ENCODE measurements at places on chromosomes 11 and 22. TPM values are rescaled to one million over a fixed set of nuclear protein-coding genes. Genes with fewer than 3 reads are reported as not detected.

GRCh38 chr22:49769691-49770546 is 57.8 kb downstream of the BRD1 start:
- DNase-seq, result no peak

Gene ADORA2A
- 3.7 TPM for total RNA-seq

DNA sequence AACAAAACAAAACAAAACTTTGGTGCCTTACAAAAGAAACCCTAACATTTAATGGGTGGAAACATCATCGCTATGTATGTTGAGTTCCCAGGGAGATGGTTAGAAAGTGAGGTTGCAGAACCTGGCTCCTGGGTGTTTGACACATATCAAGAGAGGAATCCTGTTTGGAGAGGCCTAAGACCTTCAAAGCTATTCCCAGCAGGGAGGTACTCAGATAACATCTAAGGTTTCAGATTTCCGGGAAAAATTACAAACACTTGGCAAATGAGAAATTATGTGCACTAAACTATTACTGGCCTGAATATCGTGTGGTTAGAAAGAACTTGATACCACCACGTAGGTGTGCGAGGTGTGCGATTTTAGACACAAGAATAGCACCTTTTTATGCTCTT is 18.5 kb downstream of the TRIM5 start:
- DNase-seq, result no peak

DNA sequence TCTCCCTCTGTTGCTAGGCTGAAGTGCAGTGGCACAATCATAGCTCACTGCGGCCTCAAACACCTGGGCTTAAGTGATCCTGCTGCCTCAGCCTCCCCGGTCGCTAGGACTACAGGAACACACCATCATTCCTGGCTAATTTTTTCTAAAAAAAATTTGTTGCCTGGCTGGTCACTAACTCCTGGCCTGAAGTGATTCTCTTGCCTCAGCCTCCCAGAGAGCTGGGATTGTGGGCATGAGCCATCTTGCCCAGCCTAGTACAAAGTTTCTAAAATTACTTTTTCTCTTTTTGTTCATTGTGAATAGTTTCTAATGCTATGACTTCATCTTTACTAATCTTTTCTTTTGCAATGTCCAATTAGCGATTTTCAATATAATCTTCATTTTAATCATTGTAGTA is 12.5 kb downstream of the RBM7 start:
- DNase-seq, result no peak

DNA sequence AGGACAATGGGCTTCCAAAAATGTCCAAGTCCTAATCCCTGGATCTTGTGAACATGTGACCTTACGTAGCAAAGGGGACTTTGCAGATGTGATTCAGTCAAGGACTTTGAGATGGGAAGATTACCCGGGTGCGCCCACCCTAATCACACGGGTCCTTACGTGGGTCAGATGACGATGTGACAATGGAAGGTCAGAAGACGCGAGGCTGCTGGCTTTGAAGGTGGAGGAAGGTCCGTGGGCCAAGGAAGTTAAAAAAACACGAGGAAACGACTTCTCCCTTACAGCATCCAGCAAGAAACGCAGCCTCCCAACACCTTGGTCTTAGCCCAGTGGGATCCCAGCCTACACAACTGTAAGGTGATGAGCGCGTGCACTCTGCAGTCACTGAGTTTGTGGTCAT is 860.1 kb downstream of the TBC1D22A start:
- DNase-seq, result no peak

GRCh38 chr11:11039208-11039965 is 181.5 kb upstream of the ZBED5 start:
- DNase-seq, result no peak

- DNase-seq, result no peak
These were observed 102.7 kb upstream of the SEZ6L start for GRCh38 chr22:26066534-26066933.

Gene OR10AG1
- not detected for total RNA-seq

Measured in right cardiac atrium (tissue), 5 donors.